ENCODE measurements at places on chromosomes 12 and 14.

DNA sequence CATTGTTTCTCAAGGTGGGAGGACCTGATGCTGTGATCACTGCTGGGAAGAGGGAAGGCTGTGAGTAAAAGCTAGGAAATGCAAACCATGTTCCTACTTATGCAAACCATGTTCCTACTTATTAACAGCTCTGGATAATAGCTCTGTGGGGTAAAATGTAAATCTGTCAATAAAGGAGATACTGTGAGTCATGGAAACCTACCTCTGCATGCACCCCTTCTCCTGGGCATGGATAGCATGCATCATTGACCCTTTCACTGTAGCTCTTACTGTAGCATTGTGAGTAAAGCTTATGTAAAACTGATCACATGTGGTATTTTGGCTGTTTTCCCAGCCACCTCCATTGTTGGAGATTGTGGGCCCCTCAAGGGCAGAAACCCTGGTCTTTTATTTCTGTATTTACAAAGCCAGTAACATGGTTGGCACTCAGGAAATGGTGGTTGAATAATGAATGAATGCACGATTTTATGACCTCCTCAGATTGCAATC is 253.7 kb downstream of the GRIN2B start:
- no peak for DNase-seq

GRCh38 chr12:66152732-66153131 is 17.1 kb downstream of the TMBIM4 start:
- DNase-seq, result no peak

GRCh38 chr12:33596061-33596460 is 156.4 kb upstream of the SYT10 start:
- DNase-seq, result no peak

DNA sequence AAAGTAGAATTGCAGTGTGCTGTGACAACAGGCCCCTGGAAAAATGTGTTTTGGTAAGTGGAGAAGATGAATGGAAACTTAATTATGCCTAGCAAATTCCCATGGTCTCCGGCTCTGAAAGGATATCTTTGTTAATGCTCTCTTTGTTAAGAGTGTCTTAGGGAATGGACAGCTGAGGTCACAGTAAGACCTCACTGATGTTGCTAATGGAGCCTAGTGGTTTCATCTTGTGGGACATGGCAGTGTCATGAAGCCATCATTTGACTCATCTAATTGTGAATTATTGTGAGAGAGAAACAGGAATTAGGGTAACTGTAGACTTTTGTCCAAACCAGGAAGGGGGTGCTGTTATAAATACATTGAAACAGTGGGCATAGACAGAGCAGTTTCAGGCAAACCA is 330.3 kb downstream of the TMTC2 start:
- DNase-seq, result no peak

DNA sequence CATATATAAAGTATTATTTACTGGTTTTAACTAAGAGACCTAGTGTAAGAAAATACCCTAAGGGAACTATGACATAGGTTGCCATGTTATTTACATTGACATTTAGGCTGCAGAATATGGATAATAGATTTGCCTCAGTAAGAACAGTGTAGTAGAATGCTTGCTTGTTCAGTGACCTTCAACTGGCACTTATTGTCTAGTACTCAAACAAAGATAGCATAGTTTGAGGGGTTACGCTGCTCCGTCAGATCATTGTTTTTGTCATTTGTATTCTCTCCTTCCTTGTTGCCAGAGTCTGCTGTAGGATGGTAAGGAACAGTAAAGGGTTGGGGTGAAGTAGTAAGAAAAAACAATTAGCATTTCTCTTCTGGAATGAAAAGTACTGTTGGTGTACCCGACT is 33.2 kb downstream of the TOGARAM1 start:
- DNase-seq, result no peak

DNA sequence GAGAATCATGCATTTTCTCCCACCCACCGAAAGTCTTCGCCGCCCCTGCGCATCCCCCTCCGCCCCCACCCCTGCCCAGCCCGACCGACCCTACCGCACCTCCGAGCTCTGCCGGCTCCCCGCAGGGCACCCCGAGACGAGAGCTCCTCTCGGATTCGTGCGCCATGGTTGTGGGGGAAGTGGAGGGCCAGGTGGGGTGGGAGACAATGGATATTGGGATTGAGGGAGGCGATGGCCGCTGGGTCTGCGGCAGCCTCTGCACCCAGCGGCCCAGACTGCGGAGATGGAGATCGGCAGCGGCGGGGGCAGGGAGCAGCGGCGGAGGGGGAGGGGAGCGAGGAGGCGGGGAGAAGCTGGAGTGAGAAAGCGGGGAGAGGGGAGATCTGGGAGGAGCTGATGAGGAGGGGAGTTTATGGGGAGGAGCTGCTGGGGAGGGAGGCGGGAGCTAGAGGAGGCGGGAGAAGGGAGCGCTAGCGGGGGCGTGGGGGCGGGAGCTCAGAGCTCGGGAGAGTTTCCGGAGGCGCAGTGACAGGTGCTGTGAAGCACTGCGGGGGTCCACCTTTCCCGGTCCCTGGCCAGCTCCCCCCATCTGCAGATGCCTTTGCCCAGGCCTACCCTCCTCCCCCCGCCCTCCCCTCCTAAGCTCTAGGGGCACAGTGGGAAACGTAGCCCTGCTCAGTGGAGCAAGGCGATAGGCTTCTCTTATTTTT is at the start of gene SALL2:
Gene SALL2 (minus strand): TSS at position 385 of the 710 bp plus-strand sequence. CDS start 219 bp downstream, at position 166.
- DNase-seq, result peak; percentile 17

DNA sequence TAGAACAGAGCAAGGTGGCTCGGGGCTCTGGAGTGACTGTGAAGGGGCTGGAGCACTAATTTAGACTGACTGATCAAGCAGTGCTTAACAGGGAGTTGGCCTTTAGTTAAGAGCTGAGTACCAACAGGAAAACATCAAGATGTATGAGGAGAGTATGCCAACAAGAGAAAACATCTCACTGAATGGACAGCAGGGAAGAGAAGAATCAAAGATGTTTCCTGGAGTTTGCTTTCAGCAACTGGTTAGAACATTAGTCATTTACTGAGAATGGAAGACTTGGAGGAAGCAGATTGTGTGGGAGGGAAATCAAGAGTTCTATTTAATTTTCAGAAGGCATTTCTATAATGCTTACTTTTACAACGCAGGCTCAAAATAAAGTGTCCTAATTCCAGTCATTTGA is 259.3 kb downstream of the ADAMTS20 start:
- no peak for DNase-seq

DNA sequence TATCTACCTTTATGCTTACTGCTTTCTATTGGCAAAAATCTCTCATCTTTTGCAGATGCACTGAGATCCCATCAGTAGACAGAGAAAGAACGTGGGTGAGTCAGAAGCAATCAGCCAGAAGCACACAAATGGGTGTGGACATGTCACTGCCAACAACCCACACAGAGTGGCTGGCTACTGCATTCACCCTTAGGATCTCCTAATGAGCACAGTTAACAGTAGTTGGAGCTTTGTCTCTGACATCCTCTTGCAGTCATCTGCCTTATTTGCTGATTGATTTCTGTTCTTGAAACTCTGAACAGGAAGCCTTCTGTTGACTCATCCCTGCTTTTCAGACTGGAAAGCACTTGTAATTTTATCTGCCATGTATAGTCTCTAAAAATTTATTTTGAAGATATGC is 117.2 kb downstream of the RGS6 start:
- DNase-seq, result no peak

DNA sequence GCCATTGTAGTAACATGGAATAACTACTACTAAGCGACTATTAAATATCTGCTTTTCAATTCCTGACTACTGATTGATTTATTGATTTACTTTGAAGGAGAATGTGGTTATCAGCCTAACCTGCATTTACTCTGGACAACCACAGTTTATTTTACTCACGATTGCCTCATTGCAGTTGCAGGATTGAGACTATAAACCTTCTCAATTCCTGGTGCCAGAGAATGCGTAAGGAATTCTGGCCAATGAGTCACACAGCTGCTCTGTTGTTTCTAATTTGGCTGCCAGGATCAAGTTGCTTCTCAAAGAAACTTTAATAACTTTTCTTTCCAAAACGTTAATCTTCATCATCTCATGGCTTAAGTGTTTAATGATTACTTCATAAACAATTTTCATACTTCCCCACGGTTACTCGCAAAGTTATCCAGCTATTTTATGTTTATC is 13.1 kb upstream of the TMTC1 start:
- DNase-seq, result no peak

DNA sequence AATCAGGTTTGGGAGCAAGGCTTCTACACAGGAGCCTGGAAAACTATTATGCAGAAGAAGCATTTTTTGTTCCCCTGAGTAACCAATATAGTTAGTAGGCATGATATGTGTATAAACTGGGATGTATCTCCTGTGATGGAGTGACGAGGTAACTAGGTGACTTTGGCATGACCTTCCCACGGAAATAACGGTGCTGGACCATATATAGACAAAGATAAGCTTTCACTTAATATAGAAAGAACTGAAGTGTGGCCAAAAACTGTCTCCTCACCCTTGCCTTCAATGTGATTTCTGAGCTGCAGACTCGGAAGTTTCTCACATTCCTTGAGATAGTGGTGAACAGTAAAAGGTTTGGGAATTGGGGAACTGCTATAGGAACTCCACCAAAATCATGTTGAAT is 185.3 kb downstream of the CACNA1C start:
- DNase-seq, result no peak

DNA sequence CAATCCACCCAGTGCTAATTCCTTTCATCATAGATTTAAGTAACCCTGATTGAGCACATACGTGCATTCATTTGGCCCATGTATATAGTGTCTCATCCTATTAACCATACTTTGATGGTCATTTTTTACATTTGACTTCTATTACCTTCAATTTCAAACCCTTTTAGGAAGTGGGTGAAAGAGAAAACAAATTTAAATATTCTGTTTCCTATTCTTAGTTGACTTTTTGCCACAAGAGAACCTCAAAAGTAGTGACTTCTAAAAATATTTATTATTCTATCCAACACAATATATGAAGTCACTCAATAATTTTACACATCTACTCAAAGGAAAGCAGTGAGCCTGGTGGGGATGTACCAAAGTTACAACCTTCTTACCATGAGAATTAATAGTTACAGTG is 164.9 kb downstream of the CEP128 start:
- DNase-seq, result no peak

- peak; percentile 8 for DNase-seq
These were observed 27.6 kb downstream of the PMCH start for GRCh38 chr12:102169922-102170621.

- DNase-seq, result no peak
These were observed 517.8 kb downstream of the C12orf50 start for GRCh38 chr12:87511371-87511770.

DNA sequence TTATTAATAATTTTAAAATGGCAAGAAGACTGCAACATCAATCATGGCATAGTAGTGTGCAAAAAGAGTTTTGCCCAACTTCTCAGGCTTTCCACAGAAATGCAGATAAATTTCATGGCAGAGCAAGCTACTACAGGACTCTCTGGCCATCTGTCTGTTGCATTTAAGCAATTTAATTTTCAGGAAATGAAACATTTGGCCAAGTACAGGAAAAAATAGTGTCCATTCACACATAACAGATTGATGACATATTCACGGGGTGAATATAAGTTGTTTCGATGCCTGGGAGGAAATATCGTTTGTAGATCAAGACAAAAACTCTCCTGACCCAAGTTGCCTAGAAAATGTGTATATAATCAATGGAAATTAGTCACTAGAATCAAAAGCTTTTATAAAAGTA is 324.0 kb downstream of the PRKD1 start:
- DNase-seq, result no peak

- DNase-seq, result no peak
These were observed 28.3 kb downstream of the DDHD1 start for GRCh38 chr14:53124786-53125185.

GRCh38 chr14:55077170-55078151 is 26.0 kb downstream of the MAPK1IP1L start:
- no peak for DNase-seq

GRCh38 chr12:75205558-75205957 is 4.1 kb downstream of the KCNC2 start:
- DNase-seq, result no peak

DNA sequence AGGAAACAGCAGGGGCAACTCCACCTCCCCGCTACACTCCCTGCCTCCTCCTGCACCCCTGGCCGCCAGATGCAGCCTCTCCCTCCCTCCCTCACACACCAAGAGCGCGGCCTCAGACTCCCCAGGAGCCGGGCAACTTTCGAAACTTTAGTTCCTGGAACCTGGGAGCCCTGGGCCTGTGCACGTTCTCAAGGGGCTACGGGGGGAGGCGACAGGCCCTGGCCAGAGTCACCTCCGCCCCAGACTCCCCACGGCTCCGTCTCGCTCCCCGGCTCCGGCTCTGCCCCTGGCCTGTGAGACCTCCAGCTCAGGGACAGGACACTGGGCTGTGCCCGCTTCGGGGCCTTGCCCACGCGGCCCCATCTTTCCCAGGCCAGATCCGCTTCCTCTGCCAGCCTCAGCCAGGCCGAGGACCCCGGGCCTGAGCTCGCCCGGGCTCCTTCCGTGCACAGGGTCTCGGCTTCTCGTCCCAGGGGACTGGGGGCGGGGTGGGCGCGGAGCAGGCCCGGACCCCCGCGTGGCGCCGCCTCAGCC is 5.5 kb downstream of the AMN start:
- DNase-seq, result no peak

GRCh38 chr12:116280595-116281290 is 3.2 kb upstream of the MED13L start:
- no peak for DNase-seq

- DNase-seq, result no peak
These were observed 308.7 kb downstream of the SOX5 start for GRCh38 chr12:23640754-23641153.

- DNase-seq, result no peak
These were observed 116.9 kb upstream of the LRIG3 start for GRCh38 chr12:59036973-59037762.

- no peak for DNase-seq
These were observed 90.9 kb downstream of the TRAFD1 start for GRCh38 chr12:112216223-112216622.

DNA sequence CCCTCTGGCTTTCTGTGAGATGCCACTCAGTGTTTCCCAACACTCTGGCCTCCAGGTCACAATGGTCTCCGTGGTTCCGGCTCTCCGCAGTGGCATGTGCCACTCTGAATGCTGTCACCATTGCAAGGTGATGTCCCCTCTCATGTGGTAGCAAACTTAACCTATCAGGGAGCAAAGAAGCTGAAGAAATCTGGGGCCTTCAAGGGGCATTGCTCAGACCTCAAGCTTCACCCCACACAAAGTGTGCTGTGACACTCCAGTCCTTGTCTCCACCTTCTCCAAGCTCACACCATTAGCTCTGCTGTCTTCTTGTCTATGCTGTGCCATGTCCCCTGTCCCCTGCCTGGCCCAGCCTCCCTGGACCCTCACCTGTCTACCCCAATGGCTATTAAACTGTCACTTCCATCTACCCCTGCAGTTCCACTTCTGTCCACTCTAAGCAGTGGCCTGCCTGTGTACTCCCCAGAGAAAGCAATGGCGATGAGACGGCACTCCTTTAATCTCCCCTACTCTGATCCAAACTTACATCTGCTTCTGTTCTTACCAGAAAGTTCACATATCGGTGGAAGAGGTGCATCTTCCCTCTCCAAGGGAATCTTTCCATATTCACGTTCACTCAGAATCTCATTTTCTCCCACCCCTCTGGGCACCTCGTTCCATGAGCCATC is 93.7 kb downstream of the DHRS2 start:
- no peak for DNase-seq

DNA sequence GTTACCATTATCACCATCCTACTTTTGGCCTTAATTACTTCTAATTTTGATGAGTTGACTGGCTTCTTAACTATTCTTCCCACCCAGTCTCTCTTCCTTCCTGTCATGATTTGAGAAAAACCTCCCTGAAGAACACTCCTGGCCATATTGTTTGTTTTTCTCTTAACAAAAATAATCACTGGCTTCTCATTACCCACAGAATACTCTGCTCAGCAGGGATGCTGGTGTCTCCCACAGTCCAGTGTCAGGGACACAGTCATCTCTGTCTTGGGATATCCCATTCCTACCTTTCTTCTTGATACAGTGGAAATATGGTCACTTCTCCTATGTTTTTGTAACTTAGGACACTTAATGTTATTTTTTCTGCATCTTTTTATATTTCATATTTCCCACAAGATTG is 103.7 kb downstream of the SRGAP1 start:
- DNase-seq, result no peak
